ENCODE measurements at places on chromosomes 13 and 19.

DNA sequence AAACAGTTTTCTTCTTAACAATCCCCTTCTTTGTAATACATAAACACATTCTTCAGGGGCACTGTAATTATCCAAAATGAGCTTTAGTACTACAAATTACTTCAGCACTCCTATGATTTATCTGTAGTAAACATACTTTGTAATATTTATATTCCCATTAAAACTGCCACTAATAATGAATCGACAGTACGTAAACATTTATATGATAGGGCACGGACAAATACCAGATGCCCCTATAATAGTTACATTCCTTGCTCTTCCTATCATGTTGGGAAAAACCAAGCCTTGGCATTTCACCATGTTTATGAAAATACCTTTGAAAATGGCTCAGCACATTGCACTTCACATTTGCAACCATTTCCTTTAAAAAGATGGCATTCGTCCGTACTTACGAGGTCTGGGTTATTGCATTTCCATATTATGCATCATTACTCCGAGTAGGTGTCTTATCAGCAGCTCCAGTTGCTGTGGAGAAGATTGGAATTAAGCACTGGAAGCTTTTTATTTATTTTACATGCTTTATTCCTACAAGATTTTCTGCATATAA lies 1043.4 kb downstream of the DIAPH3 start:
- DNase-seq, result no peak

- no peak for DNase-seq
Measured at GRCh38 chr13:30523211-30523610, 57.5 kb upstream of the HMGB1 start.

DNA sequence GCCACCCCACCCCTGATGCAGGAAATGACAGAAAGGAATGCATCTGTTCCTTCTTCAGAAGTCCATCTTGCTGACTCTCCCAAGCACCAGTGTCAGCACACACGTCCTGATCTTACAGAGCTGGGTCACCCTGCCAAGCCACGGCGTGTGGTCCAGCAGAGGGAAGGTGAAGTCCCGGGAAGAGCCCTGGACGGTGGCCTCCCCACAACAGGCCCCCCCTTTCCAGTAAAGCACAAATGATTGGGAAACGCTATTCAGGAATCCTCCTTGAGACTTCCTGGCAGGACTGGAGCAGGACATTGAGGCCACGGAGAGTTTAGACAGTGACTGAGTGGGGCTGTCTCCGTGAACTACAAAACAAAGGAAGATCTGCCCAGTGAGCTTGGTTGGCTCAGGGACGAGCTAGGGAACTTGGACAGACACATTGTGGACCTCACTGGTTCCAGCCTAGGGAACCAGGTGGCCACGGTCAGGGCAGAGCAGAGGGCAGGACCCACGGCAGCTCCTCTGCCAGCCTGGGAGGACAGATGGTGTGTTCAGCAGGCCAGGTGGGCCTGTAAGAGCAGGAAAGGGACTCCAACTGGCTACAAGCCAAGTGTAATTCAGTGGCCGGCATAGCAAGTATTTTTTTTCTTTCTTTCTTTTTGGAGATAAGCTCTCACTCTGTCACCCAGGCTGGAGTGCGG lies 41.7 kb downstream of the ELL start:
- no peak for DNase-seq

- DNase-seq, result no peak
Measured at GRCh38 chr19:16229322-16229641, 31.6 kb downstream of the AP1M1 start.
